Fibroblast of the conjunctiva (primary cell): ENCODE measurements at places on chromosomes 2 and 18.

GRCh38 chr18:11666176-11666575, 22.9 kb upstream of the GNAL start:
- no peak for DNase-seq

- no peak for DNase-seq
Measured at GRCh38 chr2:158618891-158619490, 162.2 kb downstream of the PKP4 start.

GRCh38 chr18:67300498-67300897, 216.0 kb downstream of the DSEL start:
- DNase-seq: no peak

GRCh38 chr2:106575955-106576354, 88.8 kb downstream of the CD8B2 start:
- peak; percentile 28 for DNase-seq

DNA sequence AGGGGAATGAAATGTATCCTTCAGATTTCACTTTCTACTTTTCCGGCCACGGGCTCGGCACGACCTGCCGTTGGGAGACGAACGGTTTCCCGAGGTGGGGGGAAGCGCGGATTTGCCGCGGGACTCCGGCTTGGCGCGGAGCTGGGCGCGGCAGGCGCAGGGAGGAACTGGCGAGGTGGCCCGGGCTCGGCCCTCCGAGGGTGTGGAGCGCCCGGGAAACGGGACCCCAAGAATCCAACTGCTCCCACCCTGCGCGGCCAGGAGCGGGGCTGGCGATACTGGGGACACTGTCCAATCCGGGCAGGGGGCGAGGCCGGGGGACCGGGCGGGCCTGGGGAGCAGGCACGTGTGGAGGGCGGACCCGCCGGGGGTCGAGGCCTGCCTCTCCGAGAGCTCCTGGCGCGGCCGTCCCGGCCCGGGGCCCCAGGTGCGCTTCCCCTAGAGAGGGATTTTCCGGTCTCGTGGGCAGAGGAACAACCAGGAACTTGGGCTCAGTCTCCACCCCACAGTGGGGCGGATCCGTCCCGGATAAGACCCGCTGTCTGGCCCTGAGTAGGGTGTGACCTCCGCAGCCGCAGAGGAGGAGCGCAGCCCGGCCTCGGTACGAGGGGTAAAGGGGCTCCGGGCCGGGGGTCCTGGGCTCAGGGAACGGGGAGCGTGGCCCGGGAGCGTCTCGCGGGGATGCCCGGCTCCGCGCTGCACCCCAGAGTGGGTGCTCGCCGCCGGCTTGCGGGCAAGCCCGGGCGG, at the start of gene ANXA4:
Gene ANXA4, plus strand, starts transcription at position 560 of the 747 bp plus-strand sequence. CDS start 39,432 bp downstream, outside the sequence.
- peak; percentile 45 for DNase-seq

GRCh38 chr2:222303045-222303827, 4.4 kb upstream of the PAX3 start:
- DNase-seq: no peak

DNA sequence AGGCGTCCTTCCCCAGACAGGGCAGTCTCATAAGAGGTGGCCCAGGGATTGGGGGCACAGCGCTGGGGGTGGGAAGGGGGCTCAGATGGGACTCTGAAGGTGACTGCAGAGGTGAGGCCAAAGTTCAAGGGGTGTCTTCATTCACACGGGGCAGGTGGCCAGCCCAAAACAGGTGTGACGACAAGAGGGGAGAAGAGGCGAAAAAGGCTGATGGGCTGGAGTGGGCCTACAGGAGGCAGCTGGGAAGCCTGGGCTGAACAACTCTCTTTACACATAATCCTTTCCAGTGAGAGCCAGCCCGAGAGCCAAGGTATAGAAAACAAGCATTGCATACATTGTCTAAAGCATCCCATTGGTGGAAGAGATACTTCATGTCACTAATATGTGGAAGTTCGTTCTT, 130.9 kb upstream of the ASB18 start:
- no peak for DNase-seq

DNA sequence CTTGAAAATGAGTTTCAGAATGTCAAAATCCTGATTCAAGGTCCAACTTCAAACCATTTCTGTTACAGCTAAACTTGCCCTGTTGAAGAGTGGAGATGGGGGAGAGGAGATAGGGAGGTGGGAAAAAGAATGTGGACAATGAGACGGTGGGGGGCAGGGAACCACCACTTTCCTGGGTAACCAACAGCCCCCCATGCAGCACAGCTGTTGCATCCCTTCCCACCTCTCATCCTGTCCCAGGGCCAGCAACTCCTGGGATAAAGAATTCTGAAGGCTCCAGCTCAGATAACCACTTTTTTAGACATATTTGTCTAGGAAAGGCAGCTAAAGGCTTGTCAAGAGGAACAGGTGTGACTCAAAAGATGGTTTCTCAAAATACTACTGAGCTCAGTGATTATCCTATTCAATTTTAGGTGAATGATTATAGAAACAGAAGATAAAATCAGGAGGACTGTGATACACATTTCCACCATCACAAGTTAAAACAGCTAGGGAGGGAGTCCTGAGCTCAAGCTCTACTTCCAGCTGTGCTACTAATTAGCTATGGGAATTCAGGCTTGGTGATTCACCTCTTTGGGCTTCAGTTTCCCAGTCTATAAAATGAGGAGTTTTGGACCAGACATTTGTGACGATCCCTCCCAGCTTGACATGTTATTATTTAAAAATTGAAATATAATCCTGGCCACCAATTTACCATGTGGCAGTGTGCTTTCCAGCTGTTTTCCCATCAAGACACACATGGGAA, 36.3 kb downstream of the HDHD2 start:
- no peak for DNase-seq

DNA sequence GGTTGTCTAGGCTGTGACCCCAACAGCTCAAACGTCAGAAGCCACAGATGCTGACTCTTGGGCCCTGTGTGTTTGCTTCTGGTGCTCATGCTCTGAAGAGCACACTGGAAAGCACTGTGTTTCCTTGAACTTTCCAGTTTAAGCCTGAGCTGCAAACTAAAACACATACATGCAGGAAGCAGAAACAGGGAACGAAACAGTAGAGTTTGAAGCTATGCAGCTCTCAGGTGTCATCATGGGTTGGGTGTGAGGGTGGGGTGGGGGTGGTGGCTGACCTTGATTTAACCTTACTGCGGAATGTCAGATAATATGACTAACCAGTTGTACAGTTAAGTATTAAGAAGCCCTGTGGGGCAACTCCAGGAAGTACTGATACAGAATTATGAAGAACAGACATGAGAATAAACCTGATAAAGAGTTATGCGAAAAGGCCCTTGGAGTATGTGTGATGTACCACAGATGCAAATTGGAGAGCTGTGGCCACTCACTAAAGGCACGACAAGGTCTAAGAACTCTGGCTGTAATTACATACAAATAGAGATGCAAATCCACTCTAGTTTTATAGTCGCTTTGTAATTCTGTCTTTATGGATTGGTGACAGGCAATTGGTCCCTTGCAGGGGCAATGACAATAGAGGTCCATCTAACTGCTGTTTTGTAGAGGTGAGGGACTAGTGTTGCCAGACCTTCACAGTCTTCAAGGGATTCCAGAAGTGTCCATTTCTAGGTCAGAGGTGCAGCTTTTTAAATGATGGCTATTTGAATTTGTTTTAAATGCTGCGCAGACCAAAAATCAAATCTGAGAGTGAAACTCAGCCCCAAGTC, 273.1 kb downstream of the NAPG start:
- no peak for DNase-seq

DNA sequence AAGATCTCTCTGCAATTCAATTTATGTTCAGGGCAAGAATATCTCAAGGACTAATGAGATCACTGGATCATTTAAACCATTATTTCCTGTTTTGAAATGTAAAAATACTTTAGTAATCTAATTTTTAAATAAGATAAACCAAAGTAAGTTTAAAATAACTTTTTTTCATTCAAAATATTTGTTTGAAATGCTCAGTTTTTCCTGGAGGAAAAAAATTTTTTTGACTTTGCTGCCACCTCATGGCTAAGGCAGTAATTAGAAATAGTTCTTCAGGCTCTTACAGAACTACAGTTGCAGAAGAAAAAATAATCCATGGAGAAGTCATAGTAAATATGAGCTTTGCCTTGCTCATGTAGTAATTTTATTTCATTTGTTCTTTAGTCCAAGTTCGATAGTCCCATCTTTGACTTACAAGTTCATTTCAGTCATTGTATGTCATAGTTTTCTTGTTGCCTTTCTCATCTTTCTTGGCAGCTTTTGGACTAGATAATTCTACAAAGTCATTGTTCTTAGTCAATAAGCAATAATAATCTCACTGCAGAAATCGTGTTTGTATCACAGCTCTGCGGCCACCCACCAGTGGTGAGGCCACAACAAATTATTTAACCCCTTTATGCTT, 127.4 kb downstream of the DPP4 start:
- DNase-seq: peak; percentile 12

GRCh38 chr2:213185147-213185822, 33.9 kb upstream of the IKZF2 start:
- DNase-seq: no peak

DNA sequence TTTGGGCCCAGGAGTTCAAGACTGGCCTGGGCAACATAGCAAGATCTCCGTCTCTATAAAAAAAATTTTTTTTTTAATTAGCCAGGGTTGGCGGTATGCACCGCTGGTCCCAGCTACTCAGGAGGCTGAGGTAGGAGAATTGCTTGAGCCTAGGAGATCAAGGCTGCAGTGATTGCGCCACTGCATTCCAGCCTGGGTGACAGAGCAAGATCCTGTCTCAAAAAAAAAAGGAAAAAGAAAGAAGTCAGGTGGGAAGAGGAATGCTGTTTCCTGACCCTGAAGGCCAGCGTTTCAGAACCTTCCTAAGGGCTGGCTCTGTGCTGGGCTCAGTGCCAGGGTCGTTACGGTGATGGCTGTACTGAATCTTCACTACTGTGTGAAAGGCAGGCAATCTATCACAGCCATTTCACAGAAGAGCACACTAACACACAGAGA, 35.0 kb upstream of the AGAP1 start:
- DNase-seq: no peak

DNA sequence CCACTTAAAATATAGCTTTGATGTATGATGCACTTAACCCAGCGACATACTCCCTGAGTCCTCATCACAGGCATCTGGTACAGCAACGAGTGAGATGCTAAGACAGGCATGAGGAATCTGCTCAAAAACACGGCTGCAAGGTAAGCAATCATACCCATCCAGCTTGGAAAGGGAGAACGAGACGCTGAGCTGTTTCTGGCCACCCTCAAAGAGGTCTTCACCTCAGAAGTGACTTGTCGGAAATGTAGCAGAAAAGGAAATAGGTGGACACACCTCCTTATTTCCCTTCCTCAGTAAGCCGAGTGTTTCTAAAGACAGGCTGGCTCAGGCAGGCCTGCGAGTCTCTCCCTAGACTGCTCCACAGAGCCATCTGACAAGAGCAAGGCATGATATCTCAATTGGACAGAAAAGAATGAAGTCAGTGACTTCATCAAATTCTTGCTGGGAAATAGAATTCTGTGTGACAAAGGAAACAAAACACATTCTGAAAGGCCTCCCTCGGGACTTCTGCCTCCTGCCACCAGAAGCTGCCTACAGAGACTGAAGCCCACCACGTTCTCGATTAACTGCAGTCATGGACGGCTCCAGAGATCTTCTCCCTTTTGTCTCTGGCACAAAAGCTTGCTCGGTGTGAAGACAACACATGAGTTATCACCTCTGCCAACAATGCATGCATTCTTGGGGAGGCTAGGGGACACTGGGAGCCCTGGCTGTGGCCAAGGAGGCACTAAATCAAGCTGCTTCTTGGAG, 84.3 kb downstream of the UXS1 start:
- DNase-seq: no peak
